ENCODE measurements at places on chromosomes 12 and 14. TPM values are rescaled to one million over a fixed set of nuclear protein-coding genes. Genes with fewer than 3 reads are reported as not detected.

Gene NEUROD4
- total RNA-seq, result not detected

Gene GLS2
- 8.7 TPM for total RNA-seq

Gene ATF1
- 67.3 TPM for total RNA-seq

Gene OTOGL
- total RNA-seq, result not detected

Gene KRT4
- total RNA-seq, result not detected

Gene NPFF
- not detected for total RNA-seq

Gene OTUB2
- total RNA-seq, result 0.93 TPM

Gene SLCO1C1
- total RNA-seq, result not detected

Gene CLEC1B
- not detected for total RNA-seq

Gene NOC4L
- 35.7 TPM for total RNA-seq

Gene RFX4
- total RNA-seq, result not detected

Gene WNT5B
- not detected for total RNA-seq

Gene EML1
- 1.7 TPM for total RNA-seq

Gene GALNT9
- total RNA-seq, result not detected

Gene TAS2R9
- not detected for total RNA-seq

Gene KITLG
- total RNA-seq, result 0.14 TPM

Gene ASPG
- total RNA-seq, result not detected

Gene IQSEC3
- total RNA-seq, result not detected

Gene TRPV4
- total RNA-seq, result not detected

Data from activated CD4-positive, alpha-beta T cell treated with anti-CD3 and anti-CD28 coated beads for 36 hours (primary cell).